ENCODE measurements at places on chromosomes 13 and 19. TPM values are rescaled to one million over a fixed set of nuclear protein-coding genes. Genes with fewer than 3 reads are reported as not detected.

DNA sequence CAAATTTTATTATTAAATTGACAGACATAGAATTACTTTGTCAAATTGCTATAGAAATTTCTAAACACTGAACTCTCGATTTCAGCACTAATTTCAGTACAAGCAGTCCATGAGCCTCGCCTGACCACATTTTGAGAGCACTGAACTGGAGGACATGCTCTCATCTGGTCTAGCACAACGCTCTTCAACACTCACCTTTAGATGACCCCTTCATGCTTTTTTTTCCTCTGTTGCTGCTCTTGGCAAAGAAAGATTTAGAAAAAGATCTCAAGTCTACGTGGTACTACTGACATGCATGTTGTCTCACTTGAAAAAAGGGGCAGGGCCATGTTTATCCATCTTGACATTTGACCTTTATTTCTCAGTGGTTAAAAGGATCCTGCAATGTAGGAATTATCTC, 981.5 kb downstream of the DIAPH3 start:
- H3K27ac ChIP-seq, result no peak overlapping the region
- no peak for DNase-seq

- H3K36me3 ChIP-seq, result peaks cover 18% of the 10 kb centered on the region
- peaks cover 2% of the 10 kb centered on the region for H3K27me3 ChIP-seq
- no peak overlapping the region for H3K27ac ChIP-seq
Measured at GRCh38 chr19:10826231-10826630, 9.8 kb downstream of the TMED1 start.

DNA sequence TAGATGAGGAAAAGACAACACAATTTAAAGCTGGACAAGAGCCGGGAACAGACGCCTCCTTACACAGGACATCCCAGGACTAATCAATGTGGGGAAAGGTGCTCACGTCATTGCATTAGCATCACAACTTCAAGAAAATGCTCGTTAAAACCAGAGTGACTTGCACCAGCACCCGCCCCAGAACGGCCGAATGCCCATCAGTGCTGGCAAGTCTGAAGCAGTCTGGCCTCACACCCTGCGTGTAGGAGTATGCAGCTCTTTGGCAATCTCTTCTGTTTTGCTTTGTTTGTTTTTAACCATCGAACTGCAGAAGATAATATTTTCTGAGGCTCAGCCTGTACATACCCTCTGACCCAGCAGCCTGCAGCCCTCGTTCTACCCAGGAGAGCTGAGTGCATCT, 44.8 kb upstream of the LDLR start:
- peak overlapping the region; percentile 83 for H3K4me3 ChIP-seq
- H3K27me3 ChIP-seq, result peaks cover 6% of the 10 kb centered on the region
- DNase-seq, result no peak
- H3K36me3 ChIP-seq, result peaks cover 53% of the 10 kb centered on the region
- H3K4me1 ChIP-seq, result peaks cover 4% of the 10 kb centered on the region
- H3K27ac ChIP-seq, result no peak overlapping the region

- DNase-seq, result no peak
- H3K4me3 ChIP-seq, result no peak overlapping the region
- H3K4me1 ChIP-seq, result no peaks in the 10 kb centered on the region
- H3K36me3 ChIP-seq, result peaks cover 23% of the 10 kb centered on the region
- H3K27ac ChIP-seq, result no peak overlapping the region
- no peaks in the 10 kb centered on the region for H3K27me3 ChIP-seq
Measured at GRCh38 chr13:42298392-42298791, 26.4 kb downstream of the AKAP11 start.

- no peaks in the 10 kb centered on the region for H3K4me1 ChIP-seq
- no peak for DNase-seq
- H3K4me3 ChIP-seq, result no peak overlapping the region
- H3K27me3 ChIP-seq, result no peaks in the 10 kb centered on the region
- no peaks in the 10 kb centered on the region for H3K36me3 ChIP-seq
Measured at GRCh38 chr13:37878496-37878895, 8.9 kb upstream of the TRPC4 start.

DNA sequence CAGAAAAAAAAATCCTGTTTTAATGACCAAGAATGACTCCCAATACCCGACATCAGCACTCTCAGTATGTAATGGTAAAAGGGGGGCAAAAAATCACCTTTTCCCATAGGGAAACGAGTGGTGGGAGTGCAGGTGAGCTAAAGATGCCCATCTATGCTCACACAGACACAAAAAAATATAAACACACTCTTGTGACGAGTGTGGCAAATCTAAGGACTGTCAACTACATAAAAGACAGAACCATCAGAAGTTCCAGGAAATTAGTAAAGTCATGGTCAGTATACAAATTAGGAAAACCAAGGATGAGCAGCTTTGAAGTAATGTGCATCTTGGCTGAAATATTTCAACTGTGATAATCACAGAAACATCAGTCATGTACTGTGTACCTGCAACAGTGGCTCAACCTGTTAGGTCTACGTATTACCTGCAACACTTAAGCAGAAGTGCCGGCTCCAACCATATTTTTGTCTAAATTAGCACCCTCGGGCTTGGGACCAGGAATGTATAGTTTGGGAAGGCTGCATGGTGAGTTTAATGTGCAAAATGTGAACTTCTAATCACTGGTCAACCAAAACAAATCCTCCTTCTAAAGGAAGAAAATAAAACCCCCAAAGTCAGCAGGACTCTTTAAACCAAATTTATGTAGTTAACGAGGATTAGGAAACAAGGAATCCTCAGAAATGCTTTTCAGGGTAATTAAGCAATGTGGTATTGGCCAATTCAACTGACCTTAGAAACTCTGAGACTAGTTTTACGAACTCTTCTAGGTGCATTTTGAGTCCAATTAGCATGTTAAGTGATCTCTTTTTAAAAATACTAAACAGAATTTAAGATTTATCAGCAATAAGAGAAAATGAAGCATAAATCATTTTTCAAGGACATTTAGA, 24.3 kb downstream of the ANKRD10 start:
- no peak overlapping the region for H3K4me3 ChIP-seq
- no peak for DNase-seq
- H3K36me3 ChIP-seq, result peaks cover 15% of the 10 kb centered on the region
- peaks cover 41% of the 10 kb centered on the region for H3K4me1 ChIP-seq
- H3K27ac ChIP-seq, result no peak overlapping the region
- H3K27me3 ChIP-seq, result peaks cover 5% of the 10 kb centered on the region

- peaks cover 2% of the 10 kb centered on the region for H3K27me3 ChIP-seq
- DNase-seq, result no peak
- peaks cover 33% of the 10 kb centered on the region for H3K4me1 ChIP-seq
Measured at GRCh38 chr13:39035204-39035603, 2.7 kb downstream of the PROSER1 start.

DNA sequence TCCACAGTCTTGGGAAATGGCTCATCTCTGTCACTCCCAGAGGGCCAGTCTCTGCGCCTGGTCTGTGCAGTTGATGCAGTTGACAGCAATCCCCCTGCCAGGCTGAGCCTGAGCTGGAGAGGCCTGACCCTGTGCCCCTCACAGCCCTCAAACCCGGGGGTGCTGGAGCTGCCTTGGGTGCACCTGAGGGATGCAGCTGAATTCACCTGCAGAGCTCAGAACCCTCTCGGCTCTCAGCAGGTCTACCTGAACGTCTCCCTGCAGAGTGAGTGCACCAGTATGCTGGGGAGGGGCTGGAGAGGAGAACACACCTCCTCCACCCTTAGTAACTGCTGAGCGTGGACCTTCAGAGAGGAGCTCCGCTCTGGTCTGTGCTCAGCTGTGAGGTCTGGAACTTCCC, 2.3 kb downstream of the SIGLEC9 start:
- DNase-seq, result no peak
- H3K36me3 ChIP-seq, result no peaks in the 10 kb centered on the region
- peaks cover 8% of the 10 kb centered on the region for H3K27me3 ChIP-seq
- H3K4me3 ChIP-seq, result no peak overlapping the region
- H3K27ac ChIP-seq, result peak overlapping the region; percentile 30

GRCh38 chr13:43537124-43537523, 249.6 kb downstream of the ENOX1 start:
- DNase-seq, result no peak
- H3K4me1 ChIP-seq, result no peaks in the 10 kb centered on the region
- H3K27ac ChIP-seq, result no peak overlapping the region

GRCh38 chr13:70644052-70644451, 535.8 kb upstream of the KLHL1 start:
- H3K36me3 ChIP-seq, result no peaks in the 10 kb centered on the region
- H3K27ac ChIP-seq, result no peak overlapping the region
- no peak overlapping the region for H3K4me3 ChIP-seq

The IGFL3 gene
- total RNA-seq, result not detected

The RASAL3 gene
- 1.5 TPM for total RNA-seq

The APOE gene
- 258 TPM for total RNA-seq

The TLE2 gene
- 5.7 TPM for total RNA-seq
